ENCODE measurements at places on chromosomes 13 and 19.
A peak's percentile ranks its signal among the peaks of the same experiment; 100 is the strongest.

DNA sequence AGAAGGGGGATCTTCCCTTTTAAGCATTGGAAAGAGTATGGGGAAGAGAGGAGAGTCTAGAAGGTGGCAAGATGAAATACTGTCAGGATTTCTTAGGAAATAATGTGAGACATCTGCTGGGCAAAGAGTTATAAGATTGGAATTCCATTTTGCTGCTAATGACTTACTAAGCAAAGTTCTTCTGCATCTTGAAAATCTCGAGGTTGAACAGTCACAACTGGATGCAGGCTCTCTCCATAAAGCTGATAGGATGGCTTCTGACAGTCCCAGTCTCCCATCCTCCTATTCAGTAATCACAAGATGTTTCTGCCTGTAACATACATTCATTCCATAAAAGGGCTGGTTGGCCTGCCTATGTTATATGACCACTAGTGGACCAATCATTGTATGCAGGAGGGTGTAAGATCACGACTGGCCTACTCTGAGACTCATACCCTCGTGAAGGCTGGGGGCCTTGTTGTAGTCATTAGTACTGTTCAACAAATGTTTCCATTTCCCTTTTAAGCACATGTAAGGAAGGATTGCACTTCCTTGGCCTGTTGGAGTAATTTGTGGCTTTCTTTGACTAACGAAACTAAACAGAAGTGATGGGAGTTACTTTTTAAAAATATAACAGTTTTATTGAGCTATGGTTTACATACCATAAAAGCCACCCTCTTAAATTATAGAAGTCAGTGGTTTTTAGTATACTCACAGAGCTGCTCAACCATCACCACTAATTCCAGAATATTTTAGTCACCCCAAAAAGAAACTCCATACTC, 45.0 kb upstream of the TDRD3 start:
- no peak for DNase-seq

DNA sequence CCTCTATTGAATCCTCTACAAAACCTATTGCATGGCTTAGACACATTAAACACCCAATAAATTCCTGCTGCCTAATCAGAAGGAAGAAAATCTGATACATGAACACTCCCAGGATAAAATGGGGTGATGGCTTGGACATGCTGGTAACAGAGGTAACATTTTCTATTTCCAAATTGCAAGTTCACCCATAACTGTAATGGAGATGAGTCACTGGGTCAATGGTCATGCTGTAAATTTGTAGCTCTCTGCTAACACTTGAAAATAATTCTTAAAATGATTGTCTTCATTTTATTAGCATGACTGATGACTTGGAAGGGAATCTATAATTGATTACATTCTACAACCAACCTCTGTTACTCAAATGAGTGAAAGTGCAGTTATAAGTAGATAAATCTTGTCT, 434.1 kb downstream of the FGF14 start:
- DNase-seq = no peak

DNA sequence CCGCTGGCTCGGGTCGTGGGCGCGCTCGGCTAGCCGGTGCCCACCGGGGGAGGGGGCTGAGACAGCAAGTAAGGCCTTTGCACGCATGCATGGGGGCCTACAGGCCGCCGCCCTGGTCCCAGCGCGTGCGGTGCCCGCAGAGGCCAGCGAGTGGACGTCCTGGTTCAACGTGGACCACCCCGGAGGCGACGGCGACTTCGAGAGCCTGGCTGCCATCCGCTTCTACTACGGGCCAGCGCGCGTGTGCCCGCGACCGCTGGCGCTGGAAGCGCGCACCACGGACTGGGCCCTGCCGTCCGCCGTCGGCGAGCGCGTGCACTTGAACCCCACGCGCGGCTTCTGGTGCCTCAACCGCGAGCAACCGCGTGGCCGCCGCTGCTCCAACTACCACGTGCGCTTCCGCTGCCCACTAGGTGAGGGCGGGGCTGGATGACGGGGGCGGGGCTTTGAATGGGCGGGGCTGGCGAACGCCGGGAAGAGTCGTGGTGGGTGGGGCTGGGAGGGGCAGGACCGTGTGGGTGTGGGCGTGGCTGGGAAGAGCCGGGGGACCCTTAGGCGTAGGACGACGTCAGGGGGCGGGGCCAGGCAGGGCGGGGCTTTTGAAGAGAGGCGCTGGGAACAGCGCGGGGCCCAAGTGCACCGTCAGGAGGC, 2.1 kb downstream of the CILP2 start:
- peak; percentile 70 for DNase-seq

DNA sequence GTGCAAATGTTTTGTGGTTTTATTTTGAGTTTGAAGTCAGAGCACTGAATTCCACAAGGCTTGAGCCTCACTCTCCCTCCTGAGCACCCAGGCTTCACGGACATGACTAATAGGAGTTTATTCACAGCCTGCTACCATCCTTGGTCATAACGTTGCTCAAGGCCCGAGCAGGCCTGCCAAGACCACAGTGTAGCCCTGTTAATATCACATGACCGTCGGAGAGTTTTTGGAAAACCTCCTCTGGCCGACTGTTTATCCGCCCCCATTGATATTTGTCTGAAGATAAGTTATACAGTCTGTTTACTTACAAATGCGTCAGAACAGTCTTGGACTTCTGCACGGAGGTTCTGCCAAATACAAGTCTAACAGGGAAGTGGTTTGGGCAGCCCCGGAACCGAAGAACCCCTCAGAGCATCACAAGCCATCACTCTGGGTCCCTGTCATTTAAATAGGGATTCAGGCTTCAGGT, 89.9 kb downstream of the COL4A2 start:
- DNase-seq = no peak

DNA sequence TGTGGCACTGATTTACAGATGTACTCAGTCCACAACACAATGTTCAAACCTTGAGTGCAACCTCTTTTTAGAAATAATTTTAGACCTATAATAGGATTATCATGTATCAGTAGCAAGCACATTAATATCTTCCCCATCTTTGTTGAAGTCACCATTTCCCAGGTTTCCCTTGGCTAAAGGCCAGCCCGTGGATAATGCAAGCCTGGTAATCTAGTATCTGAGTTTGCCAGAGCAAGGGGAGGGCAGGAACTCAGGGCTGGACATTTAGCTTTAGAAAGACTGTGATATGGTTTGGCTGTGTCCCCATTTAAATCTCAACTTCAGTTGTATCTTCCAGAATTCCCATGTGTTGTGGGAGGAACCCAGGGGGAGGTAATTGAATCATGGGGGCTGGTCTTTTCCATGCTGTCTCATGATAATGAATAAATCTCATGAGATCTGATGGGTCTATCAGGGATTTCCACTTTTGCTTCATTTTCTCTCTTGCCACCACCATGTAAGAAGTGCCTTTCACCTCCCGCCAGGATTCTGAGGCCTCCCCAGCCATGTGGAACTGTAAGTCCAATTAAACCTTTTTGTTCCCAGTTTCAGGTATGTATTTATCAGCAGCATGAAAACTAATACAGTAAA, 37.7 kb downstream of the SLC6A16 start:
- no peak for DNase-seq

GRCh38 chr13:102333320-102334198, 68.3 kb downstream of the FGF14 start:
- DNase-seq = no peak
